ENCODE measurements at places on chromosomes 6 and 20.

GRCh38 chr20:7695051-7695495, 245.2 kb downstream of the HAO1 start:
- no peak for DNase-seq

GRCh38 chr6:108560463-108561308, at the start of gene FOXO3:
Gene FOXO3 (plus strand): TSS chr6:108560917. CDS start chr6:108561209, 292 bp downstream.
- DNase-seq, result peak; percentile 65

GRCh38 chr20:53895385-53895755, 175.0 kb downstream of the BCAS1 start:
- no peak for DNase-seq

- DNase-seq, result no peak
Observed at GRCh38 chr20:25033265-25033923, 24.5 kb downstream of the ACSS1 start.

GRCh38 chr6:144460327-144461095, 175.4 kb downstream of the UTRN start:
- DNase-seq, result no peak

DNA sequence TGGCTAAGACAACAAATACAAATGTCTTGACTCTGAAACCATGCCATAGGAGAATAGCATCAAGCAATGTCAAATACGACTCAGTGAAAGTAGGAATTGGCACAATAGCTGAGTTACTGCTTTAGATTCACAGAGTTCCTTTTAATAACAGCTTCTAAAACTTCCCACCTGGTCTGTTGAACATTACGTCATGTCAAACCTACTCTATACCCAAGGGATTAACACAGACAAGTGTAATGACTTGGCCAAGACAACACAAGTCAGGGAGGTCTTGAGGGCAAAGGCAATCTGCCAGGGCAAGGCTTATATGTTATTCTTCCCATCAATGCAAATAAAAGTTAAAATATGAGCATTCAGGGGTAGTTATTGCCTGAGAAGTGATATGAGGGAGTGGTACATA, 265.1 kb upstream of the PRDM1 start:
- DNase-seq, result no peak

DNA sequence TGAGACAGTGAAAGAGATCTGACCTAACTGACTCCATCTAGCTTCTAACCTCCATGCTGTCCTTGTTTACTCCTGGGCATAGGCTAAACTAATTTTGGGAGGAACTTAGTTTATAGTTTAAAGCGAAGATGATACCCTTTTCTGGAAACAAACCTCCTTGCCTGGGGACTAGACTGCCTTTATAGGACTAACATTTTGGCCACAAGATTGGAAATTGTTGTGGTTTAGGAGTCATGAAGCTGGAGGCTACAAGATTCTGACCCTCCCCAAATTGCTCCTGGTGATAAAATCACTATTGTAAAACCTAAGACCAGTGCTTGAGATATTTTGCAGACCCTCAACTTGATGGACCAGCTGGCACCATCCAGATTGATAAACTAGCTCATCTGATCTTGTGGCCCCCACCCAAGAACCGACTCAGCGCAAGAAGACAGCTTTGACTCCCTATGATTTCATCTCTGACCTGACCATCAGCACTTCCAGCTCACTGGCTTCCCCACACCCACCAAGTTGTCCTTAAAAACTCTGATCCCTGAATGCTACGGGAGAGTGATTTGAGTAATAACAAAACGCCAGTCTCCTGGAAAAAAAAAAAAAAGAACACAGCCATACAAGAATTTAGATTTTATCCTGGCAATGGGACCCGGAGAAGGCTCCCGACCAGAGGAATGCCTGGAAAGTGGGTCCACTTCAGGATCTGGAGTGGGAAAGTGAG, 63.0 kb downstream of the ABHD12 start:
- DNase-seq, result no peak

- no peak for DNase-seq
Observed at GRCh38 chr6:111030008-111031007, 48.5 kb downstream of the RPF2 start.

- no peak for DNase-seq
Observed at GRCh38 chr6:33414592-33415271, 3.2 kb downstream of the CUTA start.

DNA sequence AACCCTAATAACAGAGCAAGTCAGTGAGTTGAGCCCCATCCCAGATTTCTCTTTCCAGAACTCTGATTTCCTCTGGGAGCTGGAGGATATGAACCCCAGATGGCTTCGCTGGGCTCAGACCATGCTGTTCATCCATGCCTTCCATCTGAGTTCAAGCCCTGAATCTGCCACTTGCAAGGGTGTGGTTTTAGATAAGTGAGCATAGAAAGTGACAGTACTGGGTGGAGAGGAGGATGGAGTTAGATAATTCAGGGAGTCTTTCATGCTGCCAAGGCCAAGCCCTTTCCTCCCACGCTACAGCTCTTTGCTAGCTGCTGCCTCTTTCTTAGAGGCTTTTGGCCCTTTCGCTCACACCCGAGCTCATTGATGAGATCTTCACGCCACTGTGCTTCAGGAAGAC, 57.2 kb upstream of the MAFB start:
- no peak for DNase-seq

DNA sequence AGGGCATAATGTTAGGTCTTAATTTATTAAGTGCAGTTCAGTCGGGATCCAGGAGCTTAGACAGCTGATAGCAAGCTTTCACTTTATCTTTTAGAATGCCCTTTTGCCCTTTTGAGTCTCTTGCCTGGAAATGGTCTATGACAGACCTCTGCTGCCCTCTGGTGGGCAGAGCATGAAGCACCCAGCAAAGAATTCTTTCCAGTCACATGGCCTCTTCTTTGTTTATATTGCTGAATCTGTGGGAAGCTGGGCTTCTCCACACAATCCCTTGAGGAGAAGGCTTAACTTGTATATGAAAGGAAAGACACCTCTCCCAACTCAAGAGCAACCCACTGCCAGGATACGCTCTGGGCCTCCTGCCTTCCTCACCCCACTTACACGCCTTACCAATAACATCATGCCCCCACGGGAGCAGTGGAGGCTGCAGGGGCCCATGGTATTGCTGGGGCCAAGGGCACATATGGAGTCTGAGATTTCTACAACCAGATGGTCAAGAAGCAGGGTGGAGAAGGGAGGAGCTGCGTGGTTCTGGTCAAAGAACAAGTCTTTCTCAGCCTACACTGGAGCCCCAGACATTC, 20.4 kb downstream of the WFDC3 start:
- DNase-seq, result peak; percentile 85

DNA sequence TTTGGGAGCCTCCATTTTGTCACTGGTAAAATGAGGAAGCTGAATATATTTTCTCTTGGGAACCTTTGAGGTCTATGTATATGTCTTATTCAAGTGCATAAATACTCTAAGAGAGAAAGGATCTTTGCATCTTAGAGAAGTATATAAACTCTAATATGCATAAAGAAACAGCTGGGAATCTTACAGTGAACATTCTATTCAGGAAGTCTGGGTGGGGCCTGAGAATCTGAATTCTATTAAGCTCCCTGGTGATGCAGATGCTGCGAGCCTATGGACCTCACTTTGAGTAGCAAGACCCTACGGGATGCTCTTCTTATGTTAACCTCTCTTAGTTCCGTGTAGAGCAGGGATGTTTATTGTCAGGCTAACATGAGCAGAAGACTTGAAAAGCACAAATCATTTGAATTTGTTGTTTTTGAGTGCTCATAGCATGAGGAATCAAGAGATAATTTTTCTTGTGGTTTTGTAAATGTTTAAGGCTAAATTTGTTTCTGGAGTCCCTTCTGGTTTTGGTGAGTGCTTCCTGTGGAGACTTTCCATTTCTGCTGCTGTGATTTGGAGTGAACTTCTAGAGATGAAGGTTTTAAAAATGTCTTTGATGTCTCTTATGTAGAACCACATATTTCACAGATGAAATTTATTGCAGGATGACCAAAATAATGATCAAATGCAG, 281.2 kb upstream of the JAG1 start:
- DNase-seq, result no peak

GRCh38 chr20:46010491-46011391, 2.0 kb downstream of the MMP9 start:
- peak; percentile 52 for DNase-seq

- DNase-seq, result no peak
Observed at GRCh38 chr20:64203037-64203777, 39.0 kb downstream of the MYT1 start.

GRCh38 chr6:21099338-21100314, 493.9 kb upstream of the SOX4 start:
- no peak for DNase-seq

DNA sequence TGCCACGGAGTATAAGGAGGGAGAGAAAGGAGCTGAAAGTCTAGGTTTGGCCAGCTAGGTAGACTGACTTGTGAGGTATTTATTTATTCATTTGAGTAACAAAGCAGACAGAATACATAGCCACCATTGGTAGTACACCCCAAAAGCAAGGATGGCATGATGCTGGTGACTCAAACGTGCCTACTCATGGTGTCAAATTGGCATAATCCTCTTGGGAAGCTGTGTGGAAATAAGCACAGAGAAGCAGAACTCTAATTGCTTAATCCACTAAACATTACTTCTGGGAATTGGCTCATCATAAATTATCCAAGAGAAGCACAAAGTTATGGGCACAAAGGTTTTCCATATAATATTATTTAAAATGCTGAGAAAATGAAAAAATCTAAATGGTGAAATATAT, 2.5 kb downstream of the DEFB132 start:
- no peak for DNase-seq

DNA sequence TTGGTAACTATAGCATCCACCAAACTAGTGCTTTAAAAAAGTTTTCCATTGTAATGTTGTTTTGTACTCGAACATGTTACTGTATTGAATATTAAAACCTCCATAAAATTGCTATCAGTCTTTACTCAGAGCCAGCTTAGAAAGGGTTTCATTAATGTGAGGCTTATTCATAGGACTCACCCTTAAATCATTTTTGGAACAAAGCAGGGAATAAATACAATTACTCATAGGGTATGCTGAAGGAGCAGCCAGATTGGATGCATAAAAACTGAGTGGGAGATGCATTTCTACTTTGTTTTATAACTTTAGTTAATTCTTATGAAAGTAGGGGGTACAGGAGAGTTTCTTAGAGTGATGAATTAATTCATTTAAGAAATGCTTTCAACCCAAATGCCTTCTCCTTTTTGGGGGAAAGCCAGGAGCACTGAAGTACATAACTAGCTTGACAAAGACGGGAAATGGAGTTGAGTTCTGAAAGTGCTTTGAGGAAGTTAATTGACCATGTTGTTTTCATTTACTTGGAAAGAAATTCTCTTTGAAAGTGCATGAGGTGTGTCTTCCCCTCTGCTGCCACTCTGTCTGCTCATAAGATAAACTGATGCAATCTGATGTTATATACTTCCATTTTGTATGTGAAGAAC, 90.3 kb downstream of the RNF144B start:
- no peak for DNase-seq

DNA sequence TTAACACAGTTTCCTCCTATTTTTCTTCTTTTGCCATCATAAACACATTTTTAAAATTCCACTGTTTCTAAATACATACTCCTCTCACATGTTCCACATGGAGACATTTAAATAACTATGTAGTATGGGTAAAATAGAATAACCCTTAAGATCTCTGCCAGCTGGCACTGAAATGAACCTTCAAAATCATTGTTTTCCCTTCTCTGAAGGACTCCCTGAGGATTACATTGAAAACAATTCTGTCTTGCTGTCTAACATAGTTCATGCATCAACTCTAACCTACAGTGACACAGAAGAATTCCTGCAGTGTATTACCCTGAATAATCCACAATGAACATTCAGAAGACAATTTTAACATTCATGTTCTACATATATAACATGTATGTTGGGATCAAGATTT, 1361.8 kb upstream of the CITED2 start:
- DNase-seq, result no peak

DNA sequence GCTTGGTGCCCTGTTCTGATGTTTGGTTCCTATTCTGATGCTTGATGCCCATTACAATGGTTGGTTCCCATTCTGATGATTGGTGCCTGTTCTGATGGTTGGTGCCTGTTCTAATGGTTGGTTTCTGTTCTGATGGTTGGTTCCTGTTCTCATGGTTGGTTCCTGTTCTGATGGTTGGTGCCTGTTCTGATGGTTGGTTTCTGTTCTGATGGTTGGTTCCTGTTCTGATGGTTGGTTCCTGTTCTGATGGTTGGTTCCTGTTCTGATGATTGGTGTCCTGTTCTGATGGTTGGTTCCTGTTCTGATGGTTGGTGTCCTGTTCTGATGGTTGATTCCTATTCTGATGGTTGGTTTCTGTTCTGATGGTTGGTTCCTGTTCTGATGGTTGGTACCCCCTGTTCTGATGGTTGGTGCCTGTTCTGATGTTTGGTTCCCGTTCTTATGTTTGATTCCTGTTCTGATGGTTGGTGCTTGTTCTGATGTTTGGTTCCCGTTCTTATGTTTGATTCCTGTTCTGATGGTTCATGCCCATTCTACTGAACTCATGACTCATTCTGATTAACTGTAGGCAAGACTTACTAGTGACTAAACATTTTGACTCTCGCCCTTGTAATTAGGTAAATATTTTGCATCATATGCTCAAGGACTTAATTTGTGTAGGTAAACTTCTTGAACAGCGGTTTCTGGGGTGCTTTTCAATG, 146.2 kb downstream of the DLL1 start:
- no peak for DNase-seq

DNA sequence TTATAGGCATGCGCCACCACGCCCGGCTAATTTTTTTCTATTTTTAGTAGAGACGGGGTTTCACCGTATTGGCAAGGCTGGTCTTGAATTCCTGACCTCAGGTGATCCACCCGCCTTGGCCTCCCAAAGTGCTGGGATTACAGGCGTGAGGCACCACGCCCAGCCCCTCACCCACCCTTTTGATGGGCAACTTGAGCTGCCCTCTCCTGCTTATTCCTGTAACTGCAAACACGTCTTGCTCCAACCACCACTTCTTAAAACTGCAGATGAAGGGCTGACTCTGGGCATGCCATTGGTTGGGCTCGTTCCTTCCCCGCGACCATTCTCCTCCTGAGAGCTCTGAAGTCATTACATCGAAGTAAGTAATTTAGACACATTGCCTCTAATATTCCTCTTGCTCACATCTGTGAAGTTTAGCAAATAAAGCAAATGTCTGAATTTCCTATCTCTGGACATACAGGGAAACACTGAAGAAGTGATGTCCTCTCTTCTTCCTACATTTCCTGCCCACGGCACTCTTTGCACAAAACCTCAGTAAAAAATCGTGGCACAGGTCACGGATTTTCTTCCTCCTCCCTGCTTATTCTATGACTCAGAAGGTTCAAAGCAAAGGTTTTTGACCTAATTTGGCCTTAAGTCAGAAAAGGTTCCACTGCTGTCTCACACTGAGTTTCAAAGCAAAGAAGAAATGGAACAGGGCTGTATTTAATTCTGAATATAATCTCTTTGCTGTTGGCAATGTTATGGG, 117.5 kb downstream of the GMPR start:
- DNase-seq, result no peak

- no peak for DNase-seq
Observed at GRCh38 chr20:16488086-16488485, 85.2 kb downstream of the KIF16B start.

- DNase-seq, result no peak
Observed at GRCh38 chr6:160043784-160044183, 74.9 kb downstream of the IGF2R start.

DNA sequence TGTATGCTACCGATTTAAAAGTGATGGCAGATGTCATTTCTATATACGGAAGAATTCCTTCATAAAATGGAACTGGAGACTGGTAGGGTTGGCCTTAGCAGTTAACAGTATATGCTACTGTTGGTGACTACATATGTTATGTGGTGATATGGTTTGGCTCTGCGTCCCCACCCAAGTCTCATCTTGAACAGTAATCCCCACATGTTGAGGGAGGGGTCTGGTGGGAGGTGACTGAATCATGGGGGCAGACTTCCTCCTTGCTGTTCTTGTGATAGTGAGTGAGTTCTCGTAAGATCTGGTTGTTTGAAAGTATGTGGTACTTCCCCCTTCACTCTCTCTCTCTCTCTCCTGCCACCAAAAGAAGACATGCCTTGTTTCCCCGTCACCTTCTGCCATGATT, 29.6 kb downstream of the RGS17 start:
- DNase-seq, result no peak
